ENCODE measurements at places on chromosomes 4 and X.

GRCh38 chr4:123300222-123301039 lies 96.2 kb upstream of the SPRY1 start:
- no peak for DNase-seq

GRCh38 chrX:49970674-49971073 lies 48.3 kb downstream of the CLCN5 start:
- DNase-seq: no peak

DNA sequence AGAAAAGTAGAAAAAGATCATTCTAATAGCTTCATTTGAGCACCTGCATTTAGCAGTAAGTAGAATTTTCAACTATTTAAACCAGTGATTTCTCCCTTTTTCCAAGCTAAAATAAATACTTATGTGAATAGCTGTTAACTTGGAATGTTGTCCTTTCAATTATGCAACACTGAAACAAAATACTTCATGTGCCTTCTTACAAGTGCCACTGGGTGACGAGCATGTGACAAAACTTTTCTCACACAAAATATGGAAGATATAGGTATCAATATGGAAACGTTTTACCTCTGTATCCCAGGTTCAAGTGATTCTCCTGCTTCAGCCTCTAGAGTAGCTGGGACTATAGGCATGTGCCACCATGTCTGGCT lies 708.3 kb downstream of the STIM2 start:
- no peak for DNase-seq

GRCh38 chrX:48998391-48998790 lies 3.7 kb downstream of the GRIPAP1 start:
- DNase-seq: no peak

DNA sequence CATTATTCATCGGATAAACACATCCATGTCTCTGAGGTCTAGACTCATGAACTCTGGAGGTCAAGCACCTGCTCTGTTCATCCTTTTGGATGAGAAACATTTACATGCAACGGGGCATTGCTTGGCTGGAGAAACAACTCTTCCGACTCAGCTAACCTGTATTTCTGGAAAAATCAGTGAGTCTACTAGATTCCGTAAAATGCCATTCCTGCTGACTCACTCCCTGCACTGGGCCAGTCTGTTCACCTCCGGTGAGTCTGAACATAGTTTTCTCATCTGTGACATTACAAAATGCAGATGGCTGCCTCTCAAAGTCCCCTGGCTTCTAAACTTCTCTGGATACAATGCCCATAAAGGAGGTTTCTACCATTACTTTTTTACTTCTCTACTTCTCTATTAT lies 185.7 kb upstream of the HS3ST1 start:
- no peak for DNase-seq

DNA sequence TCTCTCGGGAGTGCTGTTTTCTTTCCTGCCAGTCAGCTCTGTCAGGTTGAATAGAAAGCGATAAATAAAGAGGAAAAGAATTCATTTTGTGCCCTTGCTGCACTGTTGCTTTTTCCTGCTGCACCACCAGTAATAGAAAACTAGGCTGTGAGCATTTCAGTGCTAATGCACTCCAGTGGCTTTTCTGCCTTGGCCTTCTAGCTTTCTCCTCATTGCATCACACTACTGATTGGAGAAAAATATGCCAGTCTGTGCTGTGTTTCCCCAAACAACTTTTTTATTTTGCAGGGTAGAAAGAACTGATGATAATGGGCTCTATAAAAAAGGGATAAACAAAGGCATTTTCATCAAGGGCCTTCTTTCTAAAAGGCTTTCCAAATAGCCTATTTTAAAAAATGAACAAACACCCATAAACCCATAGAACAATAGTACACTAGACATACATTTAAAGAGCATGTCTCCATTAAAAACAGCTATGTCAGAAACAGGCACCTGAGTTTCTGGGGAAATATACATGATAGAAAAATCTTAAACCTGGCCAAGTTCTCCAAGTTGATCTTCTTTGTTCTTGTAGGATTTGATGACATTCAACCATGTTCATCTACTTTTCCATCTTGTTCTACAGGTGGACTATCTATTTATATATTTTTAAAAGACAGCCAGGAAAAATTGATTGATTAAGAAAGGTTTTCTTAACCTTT lies 86.3 kb downstream of the GPRIN3 start:
- DNase-seq: no peak

Data from stimulated activated CD8-positive, alpha-beta memory T cell treated with anti-CD3 and anti-CD28 coated beads, Interleukin-4, amount 100 ng/mL, for 1 hour (primary cell).